Natural killer cell treated with Interleukin-12 subunit alpha and Interleukin-12 subunit beta and Interleukin-15 and Interleukin-18, amount 100 ng/mL, for 72 hours (primary cell): ENCODE measurements at places on chromosomes 6 and 20.

GRCh38 chr6:90160013-90160412, 136.6 kb downstream of the BACH2 start:
- no peaks in the 10 kb centered on the region for H3K36me3 ChIP-seq
- DNase-seq, result no peak
- peaks cover 4% of the 10 kb centered on the region for H3K4me1 ChIP-seq
- no peak overlapping the region for H3K27ac ChIP-seq
- H3K27me3 ChIP-seq, result peaks cover 19% of the 10 kb centered on the region
- no peak overlapping the region for H3K4me3 ChIP-seq

- DNase-seq, result no peak
- peaks cover 23% of the 10 kb centered on the region for H3K4me1 ChIP-seq
- H3K4me3 ChIP-seq, result peak overlapping the region; percentile 69
- H3K27me3 ChIP-seq, result no peaks in the 10 kb centered on the region
- H3K27ac ChIP-seq, result no peak overlapping the region
Observed at GRCh38 chr20:63736893-63737694, 630 bp downstream of the LIME1 start.

DNA sequence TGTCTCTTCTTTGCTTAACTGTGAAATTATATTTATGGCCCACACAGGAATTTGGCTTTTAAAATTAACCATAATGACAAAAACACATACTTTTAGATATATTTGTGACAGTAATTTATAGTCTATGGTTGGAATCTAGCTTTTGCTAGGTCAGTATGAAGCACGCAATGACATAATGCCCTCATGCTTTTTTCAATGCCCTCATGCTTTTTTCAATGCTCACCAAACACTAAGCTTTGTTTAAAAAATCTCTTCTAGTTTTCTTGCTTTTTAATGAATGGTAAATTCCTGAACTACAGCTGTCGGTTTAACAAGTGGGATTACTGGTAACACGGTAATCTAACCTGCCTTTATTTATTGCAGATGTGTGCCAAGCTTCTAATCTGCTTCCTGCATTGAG, 12.7 kb downstream of the CCN6 start:
- no peak overlapping the region for H3K27ac ChIP-seq
- H3K4me1 ChIP-seq, result no peaks in the 10 kb centered on the region
- no peaks in the 10 kb centered on the region for H3K36me3 ChIP-seq
- no peak overlapping the region for H3K4me3 ChIP-seq
- H3K27me3 ChIP-seq, result no peaks in the 10 kb centered on the region

GRCh38 chr6:139820210-139820609, 445.8 kb upstream of the CITED2 start:
- H3K27me3 ChIP-seq, result peaks cover 25% of the 10 kb centered on the region
- H3K4me1 ChIP-seq, result no peaks in the 10 kb centered on the region
- H3K36me3 ChIP-seq, result no peaks in the 10 kb centered on the region
- H3K4me3 ChIP-seq, result no peak overlapping the region
- DNase-seq, result no peak
- no peak overlapping the region for H3K27ac ChIP-seq

GRCh38 chr6:169617562-169617961, 84.3 kb downstream of the WDR27 start:
- H3K36me3 ChIP-seq, result no peaks in the 10 kb centered on the region
- H3K27me3 ChIP-seq, result no peaks in the 10 kb centered on the region
- no peak for DNase-seq
- no peak overlapping the region for H3K27ac ChIP-seq

GRCh38 chr6:134740473-134741199, 209.3 kb downstream of the ALDH8A1 start:
- no peaks in the 10 kb centered on the region for H3K36me3 ChIP-seq
- H3K4me3 ChIP-seq, result no peak overlapping the region
- no peaks in the 10 kb centered on the region for H3K4me1 ChIP-seq
- DNase-seq, result no peak

DNA sequence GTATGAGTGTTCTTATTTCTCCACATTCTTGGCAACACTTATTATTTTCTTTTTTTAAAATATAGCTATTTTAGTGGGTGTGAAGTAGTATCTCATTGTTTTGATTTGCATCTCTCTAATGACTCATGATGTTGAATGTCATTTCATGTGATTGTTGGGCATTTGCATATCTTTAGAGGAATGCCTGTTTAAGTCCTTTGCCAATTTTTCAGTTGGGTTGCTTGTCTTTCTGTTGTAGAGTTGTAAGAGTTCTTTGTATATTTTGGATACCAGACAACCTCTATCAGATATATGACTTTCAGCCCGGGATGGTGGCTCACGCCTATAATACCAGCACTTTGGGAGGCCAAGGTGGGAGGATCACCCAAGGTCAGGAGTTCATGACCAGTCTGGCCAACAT, 5.1 kb upstream of the POPDC3 start:
- no peak overlapping the region for H3K4me3 ChIP-seq
- H3K36me3 ChIP-seq, result no peaks in the 10 kb centered on the region
- peaks cover 4% of the 10 kb centered on the region for H3K4me1 ChIP-seq
- DNase-seq, result no peak
- peaks cover 51% of the 10 kb centered on the region for H3K27me3 ChIP-seq

DNA sequence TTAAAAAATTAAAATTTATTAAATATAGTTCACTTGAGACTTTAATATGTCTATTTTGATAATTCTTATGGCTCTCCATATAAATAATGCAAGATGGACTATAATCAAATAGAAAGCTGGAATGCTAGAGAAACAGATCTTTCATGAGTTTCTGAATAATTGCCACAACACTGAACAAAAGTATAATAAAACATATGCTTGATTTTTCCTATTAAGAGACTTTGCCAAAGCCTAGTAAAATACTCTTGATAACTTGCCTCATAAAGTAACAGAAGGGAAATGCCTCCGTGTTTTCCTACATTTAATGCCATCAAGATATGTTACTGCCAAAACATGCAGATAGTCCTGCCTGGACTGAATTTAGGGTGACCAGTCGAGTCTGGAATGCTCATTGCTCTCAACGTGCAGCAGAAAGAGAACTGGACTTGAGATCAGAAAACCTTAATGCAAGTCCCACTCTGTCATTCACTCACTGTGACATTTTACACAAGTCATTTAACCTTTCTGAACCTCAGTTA, 153.2 kb downstream of the AIG1 start:
- peaks cover 7% of the 10 kb centered on the region for H3K27me3 ChIP-seq
- no peak overlapping the region for H3K27ac ChIP-seq
- no peak for DNase-seq
- no peak overlapping the region for H3K4me3 ChIP-seq
- no peaks in the 10 kb centered on the region for H3K36me3 ChIP-seq
- H3K4me1 ChIP-seq, result no peaks in the 10 kb centered on the region

DNA sequence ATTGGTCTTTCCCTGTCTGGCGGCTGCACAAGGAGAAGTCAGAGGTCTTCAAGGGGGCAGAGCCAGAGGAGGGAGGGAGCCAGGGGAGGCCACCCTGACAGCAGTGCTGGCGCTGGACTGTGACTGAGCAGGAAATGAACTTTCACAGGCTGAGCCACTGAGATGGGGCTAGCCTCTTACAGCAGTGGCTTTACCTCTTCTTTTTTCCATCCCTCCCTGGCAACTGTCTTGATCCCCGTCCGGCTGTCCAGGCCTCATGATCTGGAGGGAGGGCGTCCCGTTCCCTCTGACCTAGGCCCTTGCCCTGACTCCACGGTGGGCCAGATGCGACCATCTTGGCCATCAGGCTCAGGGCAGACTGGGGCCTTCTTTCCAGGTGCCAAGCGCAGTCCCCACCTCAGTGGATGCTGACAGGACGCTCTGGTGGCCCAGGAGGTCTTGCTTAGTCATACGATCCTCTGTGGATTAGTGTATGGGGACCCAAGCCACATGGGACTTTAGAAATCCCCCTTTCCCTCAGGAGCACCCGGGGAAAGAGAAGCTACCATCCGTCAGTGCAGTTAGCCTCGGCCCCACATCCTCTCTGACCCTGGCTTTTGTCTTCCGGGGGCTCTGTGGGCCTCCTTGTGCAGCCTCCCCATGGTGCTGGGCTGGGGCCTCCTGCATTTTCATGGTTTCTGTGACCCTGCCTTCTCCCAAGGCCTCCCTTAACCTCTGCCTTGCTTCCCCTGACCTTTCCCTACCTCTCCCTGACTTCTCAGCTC, 57.4 kb upstream of the CCDC167 start:
- no peak overlapping the region for H3K4me3 ChIP-seq
- H3K4me1 ChIP-seq, result peaks cover 13% of the 10 kb centered on the region
- H3K27me3 ChIP-seq, result peaks cover 19% of the 10 kb centered on the region
- no peak overlapping the region for H3K27ac ChIP-seq
